ENCODE measurements at places on chromosomes 2 and 18. TPM values are rescaled to one million over a fixed set of nuclear protein-coding genes. Genes with fewer than 3 reads are reported as not detected.

The CHRNG gene
- 111 TPM for polyA plus RNA-seq

- DNase-seq: no peak
These were observed 150.7 kb upstream of the KLF7 start for GRCh38 chr2:207316484-207316883.

GRCh38 chr18:63311118-63312018, 8.2 kb downstream of the BCL2 start:
- no peak for DNase-seq

- peak; percentile 84 for DNase-seq
These were observed 45.5 kb downstream of the DDX1 start for GRCh38 chr2:15636972-15637785.

- DNase-seq: peak; percentile 57
These were observed 163.0 kb upstream of the NOSTRIN start for GRCh38 chr2:168639441-168639898.

DNA sequence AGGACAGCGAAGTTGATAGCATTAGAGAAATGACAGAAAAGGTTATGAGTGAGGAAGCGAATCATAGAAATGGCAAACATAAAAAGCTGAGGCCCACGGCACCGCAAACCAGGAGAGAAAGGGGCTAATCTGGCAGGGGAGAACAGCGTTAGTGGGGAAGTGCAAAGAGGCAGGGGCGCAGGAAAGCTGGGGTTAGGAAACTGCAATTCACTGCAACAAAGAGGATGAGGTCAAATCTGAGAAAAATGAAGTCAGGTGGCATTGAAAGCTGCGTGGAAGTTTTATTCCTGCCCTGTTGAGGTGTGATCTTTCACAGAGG, 653 bp upstream of the ABI2 start:
- DNase-seq: no peak
